ENCODE measurements at places on chromosomes 3 and 15. TPM values are rescaled to one million over a fixed set of nuclear protein-coding genes. Genes with fewer than 3 reads are reported as not detected.

The GUCA1C gene
- not detected for total RNA-seq

The HIGD2B gene
- total RNA-seq = not detected

The UBA7 gene
- total RNA-seq = 4.3 TPM

The SCAANT1 gene
- not detected for total RNA-seq

The KBTBD13 gene
- total RNA-seq = not detected

The PROK2 gene
- 2.0 TPM for total RNA-seq

The CCR9 gene
- total RNA-seq = not detected
